Activated T-helper 1 cell treated with Interleukin-2 at 50 U/mL for 16 hours (primary cell): ENCODE measurements at places on chromosomes 6 and 20.

DNA sequence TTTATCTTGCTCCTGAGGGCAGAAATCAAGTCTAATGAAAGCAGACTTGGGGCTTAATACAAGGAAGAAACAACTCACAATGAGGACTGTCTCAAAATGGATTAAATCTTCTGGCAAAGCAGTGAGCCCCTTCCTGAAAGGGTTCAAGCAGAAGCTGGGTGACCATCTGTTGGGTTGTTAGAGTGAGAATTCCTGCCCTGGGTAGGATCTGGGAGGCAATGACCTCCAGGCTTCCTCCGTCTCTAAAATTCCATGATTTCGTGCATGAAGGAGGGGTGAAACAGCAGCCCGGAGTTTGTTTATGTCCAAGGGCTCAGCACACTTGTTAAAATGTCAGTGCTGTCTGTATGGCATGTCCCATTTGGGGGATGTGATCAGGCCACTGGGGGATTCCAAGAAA lies 64.0 kb upstream of the KCNK16 start:
- no peak for DNase-seq

DNA sequence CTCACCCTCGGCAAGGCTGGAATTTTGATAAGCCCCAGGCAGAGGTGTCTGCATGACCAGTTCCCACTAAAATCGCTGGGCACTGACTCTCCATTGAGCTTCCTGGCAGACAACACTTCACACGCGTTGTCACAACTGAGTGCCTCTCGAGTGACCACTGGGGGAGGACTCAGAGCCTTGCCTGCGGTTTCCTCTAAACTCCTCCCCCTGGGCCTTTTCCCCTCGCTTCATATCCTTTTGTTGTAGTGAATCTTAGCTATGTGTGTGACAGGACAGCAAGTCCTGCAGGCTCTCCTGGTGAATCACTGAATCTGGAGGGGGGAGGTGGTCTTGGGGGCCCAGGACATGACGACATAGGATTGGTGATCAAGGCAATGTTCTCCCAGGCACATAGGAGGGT lies 670.8 kb downstream of the PRKN start:
- DNase-seq, result no peak

- no peak for DNase-seq
Measured at GRCh38 chr6:160221423-160221822, 37.2 kb downstream of the SLC22A2 start.

DNA sequence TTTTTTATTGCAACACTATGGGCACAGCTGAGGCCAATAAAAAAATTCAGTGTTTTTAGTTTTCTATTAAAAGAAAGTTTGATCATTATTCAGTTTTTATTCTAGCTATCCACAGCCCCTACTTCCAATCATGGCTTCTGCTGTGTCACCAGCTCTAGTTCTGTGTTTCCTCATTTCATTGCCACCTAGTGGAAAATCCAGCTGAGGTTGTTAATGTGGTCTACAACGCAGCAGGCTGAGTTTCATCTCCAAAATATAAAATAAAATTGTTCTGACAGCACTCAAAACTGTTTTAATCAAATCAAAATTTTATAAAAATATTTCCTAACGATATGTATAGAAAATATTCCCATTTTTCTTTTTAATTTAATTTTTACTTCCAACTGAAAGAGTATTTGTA lies 13.6 kb downstream of the COL9A1 start:
- DNase-seq, result no peak

DNA sequence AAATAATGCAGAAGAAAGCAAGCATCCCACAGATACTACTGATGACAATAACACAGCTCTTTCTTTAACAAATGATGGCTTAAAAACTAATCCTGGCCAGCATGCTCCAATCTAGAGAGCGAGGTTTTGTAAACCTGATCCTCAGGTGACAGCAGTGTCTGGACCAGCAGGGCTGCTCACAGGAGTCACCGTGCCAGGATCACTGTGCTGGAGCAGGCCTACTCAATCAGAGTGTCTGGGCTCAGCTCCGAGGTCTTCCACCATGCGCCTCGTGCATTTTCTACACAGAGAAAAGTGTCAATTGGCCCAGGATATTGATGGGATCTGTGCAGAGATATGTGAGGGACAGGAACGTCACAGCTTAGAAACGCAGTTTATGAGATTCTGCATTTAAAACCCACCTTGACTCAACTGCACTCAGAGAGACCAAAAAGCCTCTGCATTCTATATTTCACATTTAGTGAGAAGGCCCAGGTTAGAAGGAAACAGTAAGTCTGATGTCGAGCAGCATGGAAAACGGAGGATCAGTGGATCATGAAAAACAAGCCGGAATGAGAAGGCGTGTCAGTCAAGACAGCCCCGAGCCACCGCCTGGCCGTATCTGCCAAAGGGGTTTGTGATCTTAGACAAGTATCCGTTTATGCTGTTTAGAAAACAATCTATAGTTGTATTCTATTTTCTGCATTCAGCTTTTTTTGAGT lies 7.8 kb downstream of the RAMACL start:
- no peak for DNase-seq

DNA sequence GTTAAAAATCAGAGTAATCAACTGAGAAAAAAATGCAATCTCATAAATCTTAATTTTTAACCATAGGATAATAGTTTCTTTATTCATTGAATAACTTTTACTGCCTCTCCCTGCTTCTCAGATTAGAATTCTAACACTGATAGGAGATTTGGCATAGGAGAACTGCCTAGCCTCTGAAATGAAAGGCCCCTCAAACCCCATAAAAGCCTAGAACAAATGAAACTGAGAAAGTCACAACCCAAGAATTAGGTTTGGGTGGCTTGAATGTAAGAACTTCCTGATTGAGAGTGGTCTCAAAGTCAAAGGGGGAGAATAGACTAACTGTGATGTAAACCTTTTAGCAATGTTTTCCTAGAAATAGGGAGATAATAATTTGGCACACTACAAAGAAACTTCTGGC lies 52.2 kb downstream of the SAMD5 start:
- no peak for DNase-seq

- DNase-seq, result no peak
Measured at GRCh38 chr20:18545566-18545965, 21.7 kb upstream of the SMIM26 start.

DNA sequence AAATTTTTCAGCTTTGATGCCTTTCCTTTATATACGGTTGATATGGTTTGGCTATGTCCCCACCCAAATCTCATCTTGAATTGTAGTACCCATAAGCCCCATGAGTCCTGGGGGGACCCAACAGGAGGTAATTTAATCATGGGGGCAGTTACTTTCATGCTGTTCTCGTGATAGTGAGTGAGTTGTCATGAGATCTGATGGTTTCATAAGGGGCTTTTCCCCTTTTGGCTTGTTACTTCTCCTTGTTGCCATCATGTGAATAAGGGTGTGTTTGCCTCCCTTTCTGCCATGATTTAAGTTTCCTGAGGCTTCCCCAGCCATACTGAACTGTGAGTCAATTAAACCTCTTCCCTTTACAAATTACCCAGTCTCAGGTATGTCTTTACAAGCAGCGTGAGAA lies 66.8 kb downstream of the ARHGAP18 start:
- DNase-seq, result no peak

DNA sequence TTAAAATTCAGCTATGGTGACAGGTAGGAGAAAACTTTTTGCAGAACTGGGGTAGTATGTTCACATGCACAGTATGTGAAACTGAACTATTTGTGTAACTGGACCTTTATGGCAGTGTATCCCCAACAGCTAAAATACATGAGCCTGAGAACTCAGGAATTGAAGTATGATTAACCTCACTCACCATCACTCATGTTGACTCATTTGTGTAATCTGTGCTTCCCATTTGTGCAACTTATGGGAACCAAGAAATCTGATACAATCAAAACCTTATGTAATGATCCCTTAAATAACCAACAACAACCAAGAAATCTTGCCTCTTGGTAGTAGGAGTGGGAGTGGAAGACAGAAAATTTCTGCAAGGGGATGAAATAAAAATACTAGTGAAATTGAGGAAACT lies 674.9 kb downstream of the HDGFL1 start:
- no peak for DNase-seq

GRCh38 chr6:75025371-75025770 lies 180.5 kb downstream of the COL12A1 start:
- no peak for DNase-seq

GRCh38 chr20:63822276-63822696 lies 8.8 kb downstream of the ZBTB46 start:
- DNase-seq, result no peak

DNA sequence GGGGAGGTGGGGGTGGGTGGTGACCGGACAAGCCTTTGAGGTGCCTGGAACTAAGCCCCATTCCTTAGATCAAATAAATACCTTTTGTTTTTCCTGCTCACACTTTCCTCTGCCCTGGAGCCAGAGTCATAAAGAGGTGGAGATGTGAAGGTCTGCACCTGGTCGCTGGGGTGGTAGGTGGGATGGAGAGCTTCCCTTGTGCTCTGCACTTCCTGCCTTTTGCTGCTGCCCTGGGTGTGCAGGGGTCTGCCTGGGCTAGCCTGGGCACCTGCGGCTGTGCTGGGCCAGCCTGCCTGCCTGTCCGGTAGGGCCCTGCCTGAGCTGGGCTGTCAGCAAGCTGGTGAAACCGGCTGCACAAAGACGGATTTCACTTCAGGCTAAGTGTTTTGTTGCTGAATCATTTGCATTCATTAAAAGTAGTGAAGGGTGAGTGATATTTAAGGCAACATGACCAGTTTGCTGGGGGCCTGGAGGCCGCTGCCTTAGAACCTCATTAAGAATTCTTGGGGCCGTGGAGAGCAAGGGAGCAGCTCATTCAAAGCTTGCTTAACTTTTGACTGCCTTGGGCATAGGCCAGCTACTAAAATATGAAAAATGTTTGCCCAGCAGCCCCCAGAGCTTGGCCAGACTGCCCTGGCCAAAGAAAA lies 20.5 kb downstream of the PTK7 start:
- no peak for DNase-seq

GRCh38 chr6:164124986-164125385 lies 710.5 kb downstream of the QKI start:
- DNase-seq, result no peak

DNA sequence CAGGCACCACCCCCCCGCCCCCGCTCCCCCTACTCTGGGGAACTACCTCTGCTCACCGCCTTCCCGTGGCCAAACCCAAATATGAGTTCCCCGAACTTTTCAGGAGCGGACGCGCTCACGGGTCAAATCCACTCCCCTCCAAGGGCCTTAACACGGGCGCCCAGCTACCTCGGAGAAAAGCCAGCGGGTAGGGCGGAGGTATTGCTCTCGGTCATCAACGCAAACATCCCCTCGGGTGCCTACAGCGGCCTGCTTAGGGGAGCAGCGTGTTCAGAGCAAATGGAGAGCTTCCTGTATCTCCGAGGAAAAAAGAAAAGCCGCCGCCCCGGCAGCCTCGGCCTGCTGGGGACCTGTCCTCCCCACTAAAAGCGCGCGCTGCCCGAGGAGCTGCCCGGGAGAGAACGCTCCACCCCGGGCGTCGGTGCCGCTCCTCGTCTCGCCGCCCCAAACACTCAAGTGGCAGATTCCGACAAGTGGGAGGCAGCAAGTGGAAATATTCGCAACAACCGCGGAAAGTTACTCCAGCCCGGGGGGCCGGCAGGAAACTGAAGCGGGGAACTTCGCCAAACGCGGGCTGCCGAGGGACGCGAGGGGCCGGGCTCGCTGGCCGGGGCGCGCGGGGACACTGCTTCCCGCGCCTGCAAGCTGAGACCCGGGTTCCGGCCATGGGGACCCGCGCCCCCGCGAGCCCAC lies 699 bp downstream of the PTPRT start:
- no peak for DNase-seq

DNA sequence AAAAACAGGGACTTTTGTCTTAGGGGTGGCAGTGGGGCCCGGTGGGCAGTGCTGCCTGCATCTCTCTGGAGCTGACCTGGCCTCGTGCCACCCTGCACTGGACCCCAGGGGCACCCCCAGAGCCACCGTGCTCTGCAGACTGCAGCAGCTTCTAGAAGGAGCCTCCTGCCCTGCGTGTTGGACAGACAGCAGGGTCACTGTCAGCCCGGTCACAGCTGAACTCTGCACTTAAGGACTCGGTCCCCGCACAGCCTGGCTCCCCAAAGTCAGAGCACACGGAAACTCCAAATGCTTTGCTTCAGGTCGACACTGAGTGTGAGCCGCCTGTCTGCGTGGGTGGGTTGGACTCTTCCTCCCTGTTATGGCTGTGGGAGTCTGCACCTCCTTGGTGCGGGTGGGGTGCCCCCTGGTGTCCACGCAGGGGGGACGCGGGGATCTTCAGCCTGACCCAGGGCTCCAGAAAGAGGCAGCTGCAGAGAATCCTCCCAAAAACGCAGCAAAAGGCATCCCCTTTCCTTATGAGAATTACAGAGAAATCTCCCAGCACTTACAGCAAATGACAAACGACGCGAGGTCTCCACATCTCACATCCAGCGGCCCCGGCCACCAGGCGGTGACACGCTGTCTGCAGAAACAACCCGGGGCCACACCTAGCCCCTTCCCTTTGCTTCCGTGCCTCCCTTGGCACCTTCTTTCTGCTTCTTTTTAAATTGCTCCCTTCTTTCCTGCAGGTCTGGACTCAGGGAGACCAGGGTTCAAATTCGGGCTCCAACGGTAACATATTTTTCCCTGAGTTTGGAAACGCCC lies 36.3 kb upstream of the DACT2 start:
- no peak for DNase-seq

DNA sequence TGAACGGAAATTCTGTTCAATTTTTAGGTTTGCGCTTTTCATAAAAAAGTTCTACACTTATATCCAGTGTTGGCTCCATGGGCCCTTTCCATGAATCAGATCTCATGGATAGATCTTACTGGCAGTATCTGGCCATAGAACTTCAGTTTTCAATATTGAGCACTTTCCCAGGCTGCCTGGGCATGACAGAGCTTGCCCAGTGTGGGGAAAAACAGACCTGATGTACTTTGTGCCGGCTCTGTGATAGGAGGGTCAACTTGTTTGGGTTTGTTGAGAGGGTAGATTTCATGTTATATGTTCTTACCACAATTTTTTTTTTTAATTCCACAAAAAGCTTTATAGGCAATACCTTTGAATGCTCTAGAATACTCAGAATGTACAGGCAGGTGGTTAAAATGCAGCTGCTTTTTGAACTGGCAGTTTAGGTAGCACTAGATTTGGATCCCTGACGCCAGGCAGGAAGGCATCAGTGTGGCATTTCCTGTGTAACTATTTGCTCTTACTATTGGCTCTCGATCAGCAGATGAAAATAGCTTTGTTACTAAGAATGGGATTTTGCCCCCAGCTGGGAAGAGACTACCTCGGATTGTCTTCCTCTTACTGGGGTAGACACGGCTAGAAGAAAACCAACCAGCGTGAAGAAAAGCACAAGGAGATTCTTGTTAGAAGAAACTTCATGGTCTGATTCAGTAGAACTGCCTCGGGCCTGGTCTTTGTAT lies 404.9 kb upstream of the SOX4 start:
- no peak for DNase-seq

- no peak for DNase-seq
Measured at GRCh38 chr6:105550955-105551620, 148.2 kb upstream of the PREP start.
